Stimulated activated CD4-positive, alpha-beta T cell treated with anti-CD3 and anti-CD28 coated beads, TNF-alpha, amount 100 ng/mL, for 1 hour (primary cell): ENCODE measurements at places on chromosomes 7 and 10.

DNA sequence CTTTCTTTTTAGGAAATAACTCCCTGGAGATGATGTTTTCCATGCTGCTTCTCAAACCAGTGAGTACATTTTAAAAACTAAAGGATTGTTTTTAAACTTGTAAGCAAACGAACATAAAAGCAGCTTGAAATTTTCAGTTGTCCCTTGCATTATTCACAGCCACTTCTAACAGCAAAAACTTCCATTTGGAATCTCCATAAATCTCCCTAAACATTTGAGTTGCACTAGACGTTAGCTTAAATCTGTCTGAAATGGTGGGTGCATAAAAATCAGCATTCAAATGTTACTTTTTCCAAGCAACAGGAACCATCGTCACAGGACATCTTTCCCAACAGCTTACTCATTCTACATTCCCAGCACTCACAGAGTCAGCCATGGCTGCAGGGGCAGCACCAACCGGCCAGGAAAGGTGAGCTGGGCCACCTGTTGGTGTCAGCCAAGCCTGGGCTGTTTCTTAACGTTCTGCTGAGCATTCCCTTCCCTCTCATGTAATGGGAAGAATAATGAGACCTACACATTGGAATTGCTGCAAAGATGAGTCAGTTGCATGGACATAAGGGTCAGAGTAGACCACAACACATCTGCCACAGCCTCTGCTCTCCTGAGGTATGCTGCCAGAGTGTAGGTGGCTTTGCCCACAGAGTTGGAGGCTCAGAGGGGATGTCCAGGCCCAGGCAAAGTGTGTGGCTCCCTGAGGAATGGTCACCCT is 163.2 kb downstream of the TNS3 start:
- no peak for DNase-seq

DNA sequence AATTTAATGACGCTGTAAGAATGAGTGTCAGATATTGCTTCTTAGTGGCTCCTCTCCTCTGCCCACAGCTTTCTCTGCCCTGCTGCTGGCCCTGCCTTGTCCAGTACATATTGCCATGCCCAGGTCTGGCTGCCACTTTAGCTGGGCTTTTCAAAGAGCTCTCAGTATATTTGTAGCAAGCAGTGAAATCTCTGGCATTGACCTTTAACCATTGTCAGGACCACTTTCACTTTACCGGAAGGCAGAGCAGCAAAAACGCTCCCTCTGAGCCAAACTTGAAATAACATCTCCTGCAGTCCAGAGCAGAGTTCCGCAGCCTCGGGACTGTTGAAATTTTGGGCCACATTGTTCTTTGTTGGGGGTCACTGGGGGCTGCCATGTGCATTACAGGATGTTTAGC is 13.8 kb downstream of the PDSS1 start:
- no peak for DNase-seq

GRCh38 chr10:120989996-120990598 is 138.9 kb downstream of the WDR11 start:
- no peak for DNase-seq

DNA sequence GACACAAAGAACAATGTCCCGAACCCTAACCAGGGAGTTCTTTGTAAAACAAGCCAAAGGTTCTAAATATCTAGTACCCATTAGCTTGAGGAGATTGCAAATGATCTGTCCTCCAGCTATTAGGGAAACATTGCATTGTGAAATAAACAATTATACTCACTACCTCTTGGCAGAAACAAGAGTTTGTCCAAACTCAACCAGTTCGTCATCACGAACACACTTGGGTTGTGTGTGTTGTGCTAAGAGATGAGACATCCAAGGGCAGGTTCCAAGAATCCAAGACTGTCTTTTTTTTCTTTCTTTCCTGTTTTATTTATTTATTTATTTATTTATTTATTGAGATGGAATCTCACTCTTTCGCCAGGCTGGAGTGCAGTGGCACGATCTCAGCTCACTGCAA is 793.1 kb upstream of the AUTS2 start:
- DNase-seq = no peak

DNA sequence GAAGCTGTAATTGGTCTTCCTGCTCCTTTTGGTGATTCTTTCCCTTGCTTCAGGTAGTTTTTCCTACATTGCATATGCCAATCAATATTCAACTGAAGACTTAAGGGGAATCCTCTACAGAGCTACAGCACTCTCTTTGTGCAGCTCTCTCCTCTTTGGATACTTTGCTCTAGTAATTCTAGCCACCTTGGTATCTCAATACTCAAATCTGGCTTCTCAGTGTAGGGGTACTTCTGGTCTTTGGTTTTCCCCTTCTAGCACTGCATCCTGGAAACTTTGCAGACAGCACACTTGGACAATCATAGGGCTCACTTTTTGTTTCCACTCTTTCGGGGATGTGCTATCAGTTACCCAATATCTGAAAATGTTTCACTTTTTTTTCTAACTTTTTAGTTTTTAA is 9.9 kb downstream of the PHTF2 start:
- no peak for DNase-seq

DNA sequence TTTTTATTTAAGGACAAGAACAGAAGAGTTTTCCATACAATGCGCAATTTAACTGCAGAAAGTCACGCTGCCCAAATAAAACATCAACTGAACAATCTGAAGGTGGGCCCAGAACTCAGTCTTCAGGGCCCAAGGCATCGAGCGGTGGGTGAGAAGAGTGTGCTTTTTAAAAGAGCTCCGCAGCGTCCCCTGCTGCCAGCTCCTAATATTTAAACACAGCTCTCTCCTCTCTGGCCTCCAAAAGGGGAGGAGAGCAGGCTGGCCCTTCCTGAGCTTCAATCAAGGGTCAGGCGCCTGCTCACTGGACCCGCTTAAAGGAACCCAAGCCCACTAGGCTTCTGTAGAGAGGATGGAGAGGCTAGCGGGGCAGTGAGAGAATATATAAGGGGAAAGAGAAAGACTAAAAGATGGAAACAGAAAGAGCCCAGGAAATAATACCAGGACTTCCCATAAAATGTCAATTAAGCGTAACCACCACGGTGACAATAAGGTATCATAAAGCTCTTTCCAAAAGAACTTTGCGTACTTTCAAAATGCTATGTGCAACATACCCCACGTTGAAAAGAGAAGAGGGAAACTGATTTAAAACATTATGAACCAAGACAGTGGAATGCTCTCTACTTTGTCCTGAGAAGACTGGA is 2.8 kb downstream of the FAM53B start:
- peak; percentile 64 for DNase-seq

- no peak for DNase-seq
Measured at GRCh38 chr7:157479326-157479725, 142.5 kb downstream of the DNAJB6 start.

GRCh38 chr7:22885797-22886261 is 63.2 kb upstream of the TOMM7 start:
- DNase-seq = no peak

DNA sequence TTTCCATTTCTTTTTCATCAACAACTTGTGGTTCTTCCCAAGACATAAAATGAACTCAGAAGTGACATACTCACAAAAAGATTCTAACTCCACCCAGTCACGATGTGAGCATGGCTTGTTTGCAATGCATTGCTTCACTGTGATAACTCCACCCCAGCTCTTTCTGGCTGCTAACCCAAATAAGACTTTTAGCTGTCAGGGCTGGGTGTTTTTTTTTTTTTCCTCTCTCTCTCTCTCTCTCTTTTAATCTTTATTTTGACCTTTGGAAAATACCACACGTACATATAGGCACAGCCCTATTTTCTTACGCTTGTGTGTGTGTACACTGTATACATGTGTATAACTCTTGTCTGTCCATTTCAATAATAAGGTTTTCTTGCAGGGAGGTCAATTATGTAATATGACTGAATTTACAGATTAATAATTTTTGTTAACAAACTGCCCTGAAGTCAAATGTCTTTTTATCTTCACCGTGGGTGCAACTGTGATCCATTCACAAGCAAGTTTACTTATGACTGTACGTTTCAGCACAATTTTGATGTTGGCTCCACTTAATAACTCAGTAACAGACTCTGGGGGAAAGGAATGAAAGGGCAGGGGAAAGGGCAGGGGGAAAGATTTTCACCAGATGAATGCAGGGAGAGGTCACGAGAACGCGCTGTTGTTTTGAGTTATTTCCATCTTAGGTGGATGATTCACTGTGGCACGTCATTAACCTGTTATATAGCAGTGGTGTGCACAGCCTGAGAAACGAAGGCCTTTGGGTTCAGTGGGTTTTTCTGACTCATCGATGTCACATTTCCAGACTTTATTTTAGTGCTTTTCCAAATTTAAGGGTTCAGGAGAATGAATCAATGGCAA is 49.1 kb downstream of the APBB1IP start:
- peak; percentile 54 for DNase-seq

GRCh38 chr7:6284461-6285360 is 12.3 kb upstream of the CYTH3 start:
- DNase-seq = no peak

DNA sequence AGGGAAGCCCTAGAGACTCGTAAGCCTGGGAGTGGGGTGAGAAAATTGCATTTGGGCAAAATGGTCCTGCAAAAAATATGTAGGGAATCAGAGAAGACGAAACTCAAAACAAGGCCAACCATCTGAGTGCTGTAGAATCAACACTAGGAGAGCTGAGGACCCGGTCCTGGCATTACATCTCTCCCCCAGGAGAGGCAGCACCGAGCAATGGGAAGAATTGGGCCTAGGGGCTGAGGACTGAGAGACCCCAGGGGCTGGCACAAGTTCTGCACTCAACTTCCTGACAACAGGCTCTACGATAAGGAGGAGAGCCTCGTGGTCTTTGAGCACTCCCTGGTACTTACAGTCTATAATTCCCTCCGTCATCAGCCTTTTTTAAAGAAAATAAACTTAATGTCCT is 47.6 kb downstream of the BPGM start:
- DNase-seq = no peak

DNA sequence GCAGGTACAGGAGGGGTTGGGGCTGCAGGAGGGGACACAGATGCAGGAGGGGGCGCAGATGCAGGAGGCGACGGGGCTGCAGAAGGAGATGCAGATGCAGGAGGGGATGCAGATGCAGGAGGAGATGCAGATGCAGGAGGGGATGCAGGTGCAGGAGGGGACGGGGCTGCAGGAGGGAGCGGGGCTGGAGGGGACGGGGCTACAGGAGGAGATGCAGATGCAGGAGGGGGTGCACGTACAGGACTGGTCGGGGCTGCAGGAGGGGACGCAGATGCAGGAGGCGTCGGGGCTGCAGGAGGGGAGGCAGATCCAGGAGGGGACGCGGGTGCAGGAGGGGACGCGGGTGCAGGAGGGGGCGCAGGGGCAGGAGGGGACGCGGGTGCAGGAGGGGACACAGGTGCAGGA is 66.5 kb downstream of the VWA2 start:
- no peak for DNase-seq

- no peak for DNase-seq
Measured at GRCh38 chr7:107874605-107875446, 16.2 kb upstream of the DLD start.

DNA sequence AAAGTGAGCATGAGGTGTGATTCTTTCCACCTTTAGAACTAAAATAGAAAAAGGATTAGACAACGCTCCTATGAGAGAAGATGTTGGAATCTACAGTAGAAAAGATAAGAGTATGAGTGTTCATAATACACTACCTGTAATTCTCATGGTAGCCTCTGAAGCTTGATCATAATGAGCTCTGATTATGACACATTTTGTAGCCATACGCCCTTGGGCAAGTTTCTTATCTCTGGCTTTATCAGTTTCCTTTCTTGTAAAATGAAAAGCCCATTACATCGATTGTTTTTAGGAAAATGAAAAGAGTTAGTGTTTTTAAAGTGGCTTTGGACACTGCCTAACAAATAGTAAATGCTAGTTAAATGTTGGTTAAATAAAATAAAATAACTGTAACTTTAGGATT is 22.4 kb upstream of the PRSS58 start:
- no peak for DNase-seq

DNA sequence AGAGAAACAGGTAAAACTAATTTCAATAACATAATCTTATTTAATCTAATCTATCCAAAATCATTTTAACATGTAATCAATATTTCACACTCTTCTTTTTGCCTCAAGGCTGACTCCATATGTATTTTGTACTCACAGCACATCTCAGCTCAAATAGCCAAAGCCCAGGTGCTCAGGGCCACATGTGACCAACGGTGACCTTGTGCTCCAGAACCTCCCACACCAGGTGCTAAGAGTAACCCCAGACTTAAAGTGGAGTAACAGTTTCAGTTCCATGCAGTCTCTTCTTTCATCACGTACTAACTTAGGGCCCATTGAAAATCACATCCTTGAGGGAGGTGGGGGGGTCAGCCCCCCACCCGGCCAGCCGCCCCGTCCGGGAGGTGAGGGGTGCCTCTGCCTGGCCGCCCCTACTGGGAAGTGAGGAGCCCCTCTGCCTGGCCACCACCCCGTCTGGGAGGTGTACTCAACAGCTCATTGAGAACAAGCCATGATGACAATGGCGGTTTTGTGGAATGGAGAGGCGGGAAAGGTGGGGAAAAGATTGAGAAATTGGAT is 47.3 kb downstream of the NCAPG2 start:
- no peak for DNase-seq

GRCh38 chr7:4054158-4054557 is 627.9 kb upstream of the FOXK1 start:
- DNase-seq = no peak

- no peak for DNase-seq
Measured at GRCh38 chr7:28269700-28270361, 89.2 kb upstream of the JAZF1 start.

- DNase-seq = no peak
Measured at GRCh38 chr7:100572949-100573675, 588 bp downstream of the SAP25 start.

DNA sequence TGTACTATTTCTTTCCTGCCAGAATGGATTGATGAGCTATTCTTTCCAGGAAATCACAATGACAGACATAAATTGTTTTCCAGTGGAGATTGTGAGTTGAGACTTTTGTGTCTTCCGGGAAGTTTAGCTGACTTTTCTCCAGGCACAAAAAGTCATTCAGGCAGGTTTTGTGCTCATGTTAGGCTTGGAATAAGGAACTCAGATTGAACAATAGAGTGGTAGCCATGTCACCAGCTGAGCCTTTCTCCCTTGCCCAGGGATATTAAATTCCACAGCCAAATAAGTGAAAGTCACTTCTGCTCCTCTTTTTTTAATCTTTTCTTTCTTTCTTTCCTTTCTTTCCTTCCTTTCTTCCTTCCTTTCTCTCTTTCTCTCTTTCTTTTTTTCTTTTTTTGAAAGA is 559.6 kb downstream of the GALNT17 start:
- DNase-seq = no peak

DNA sequence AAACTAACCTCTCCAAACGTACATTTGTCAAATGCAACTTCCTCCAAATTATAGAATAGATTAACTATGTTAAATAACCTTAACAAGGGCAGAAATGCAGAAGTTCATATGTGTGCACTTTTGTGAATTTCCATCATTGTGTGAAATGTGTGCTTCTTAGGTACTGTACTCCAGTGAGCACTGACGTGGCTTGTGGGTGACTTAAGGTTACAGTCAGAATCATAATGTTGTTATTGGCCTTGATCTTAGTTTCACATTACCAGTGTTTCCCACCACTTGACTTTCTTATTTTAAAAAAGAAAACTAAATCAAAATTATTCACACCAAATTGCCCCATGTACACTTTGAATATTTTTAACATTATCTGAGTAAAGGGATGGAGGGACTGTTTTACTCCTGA is 155.1 kb upstream of the FZD8 start:
- DNase-seq = no peak
